ENCODE measurements at places on chromosomes 3 and 15.
A peak's percentile ranks its signal among the peaks of the same experiment; 100 is the strongest.

GRCh38 chr3:37137516-37137915 is 36.9 kb downstream of the LRRFIP2 start:
- DNase-seq, result no peak

DNA sequence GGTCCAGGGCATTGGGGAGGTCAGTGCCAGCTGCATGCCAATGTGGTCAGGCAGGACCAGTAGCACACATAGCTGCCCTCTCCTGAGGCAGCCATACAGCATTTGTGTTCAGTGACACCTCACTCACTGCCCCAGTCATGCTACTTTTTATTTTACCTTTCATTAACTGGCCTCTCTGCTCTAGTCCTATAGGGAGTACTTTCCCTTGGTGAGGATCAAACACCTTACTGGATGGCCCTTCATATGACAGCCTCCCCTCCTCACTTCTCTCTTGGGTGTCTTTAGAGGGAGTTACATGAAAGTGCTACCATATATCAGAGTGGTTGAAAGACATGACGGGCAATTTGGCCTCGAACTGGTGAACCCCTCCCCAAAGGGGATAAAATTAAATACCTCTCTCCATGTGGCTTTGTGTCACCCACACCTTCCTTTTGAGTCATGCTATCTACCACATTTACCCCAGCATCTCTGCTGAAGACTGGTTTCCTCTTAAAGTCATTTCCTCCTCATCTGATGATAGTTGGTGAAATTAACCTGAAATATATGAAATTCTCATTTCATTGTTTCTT is 17.6 kb downstream of the RLBP1 start:
- DNase-seq, result peak; percentile 9

DNA sequence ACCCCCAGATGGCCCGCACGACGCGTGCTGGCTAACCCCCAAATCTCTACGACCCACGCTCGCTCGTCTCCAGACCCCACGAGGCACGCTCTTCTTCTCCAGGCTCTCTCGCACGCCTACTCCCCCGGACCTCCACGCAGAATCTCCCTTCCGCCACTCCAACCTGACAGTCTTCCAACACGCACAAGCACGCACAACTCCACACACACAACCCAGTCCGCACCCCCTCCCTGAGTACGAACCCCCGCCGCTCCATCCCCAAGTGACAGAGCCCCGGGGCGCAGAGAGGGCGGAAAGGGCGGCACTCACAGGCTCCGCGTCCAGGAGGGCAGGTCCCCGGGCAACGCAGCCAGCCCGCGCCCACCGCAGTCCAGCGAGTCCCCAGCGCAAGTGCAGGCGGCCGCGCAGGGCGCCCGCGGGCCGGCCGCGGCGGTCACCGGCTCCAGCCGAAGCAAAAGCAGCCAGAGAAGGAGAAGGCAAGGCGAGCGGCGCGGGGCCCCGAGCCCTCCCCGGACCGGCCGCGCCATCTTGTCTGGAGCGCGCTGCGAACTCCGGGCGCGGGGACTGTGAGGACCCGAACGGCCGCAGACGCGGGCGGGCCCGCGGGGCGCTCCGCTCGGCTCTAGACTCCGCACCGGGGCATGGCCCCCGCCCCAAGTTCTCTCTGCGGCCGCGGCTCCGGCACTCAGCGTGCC is 794 bp downstream of the LRIG1 start:
- DNase-seq, result peak; percentile 52

- peak; percentile 60 for DNase-seq
These were observed 64.5 kb downstream of the ZNF148 start for GRCh38 chr3:125310623-125311081.

- DNase-seq, result no peak
These were observed 44.5 kb upstream of the PDZRN3 start for GRCh38 chr3:73669260-73669659.

- no peak for DNase-seq
These were observed 4.8 kb downstream of the PAQR5 start for GRCh38 chr15:69303337-69304181.

- DNase-seq, result no peak
These were observed 55.8 kb downstream of the SHOX2 start for GRCh38 chr3:158050461-158050860.

DNA sequence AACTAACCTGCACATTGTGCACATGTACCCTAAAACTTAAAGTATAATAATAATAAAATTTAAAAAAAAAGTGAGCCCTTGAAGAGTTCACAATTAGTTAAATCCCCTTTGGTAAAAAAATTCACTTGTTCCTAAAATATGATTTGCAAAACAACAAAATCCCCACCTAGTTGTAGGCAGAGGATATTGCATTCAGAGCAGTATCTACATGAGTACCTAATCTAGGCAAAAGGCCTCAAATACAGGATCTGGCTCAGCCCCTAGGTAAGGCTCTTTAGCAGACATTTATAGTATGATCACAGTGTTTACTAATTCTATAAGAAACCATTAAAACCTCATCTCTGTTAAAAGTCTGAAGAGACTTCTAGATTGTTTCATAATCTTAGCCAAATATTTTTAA is 89.3 kb upstream of the CCDC80 start:
- DNase-seq, result no peak

GRCh38 chr15:62209322-62209721 is 44.2 kb upstream of the C2CD4B start:
- DNase-seq, result no peak

- no peak for DNase-seq
These were observed 12.8 kb downstream of the GABRG3 start for GRCh38 chr15:26983822-26984221.

GRCh38 chr15:69510556-69510955 is 57.9 kb downstream of the RPLP1 start:
- no peak for DNase-seq

DNA sequence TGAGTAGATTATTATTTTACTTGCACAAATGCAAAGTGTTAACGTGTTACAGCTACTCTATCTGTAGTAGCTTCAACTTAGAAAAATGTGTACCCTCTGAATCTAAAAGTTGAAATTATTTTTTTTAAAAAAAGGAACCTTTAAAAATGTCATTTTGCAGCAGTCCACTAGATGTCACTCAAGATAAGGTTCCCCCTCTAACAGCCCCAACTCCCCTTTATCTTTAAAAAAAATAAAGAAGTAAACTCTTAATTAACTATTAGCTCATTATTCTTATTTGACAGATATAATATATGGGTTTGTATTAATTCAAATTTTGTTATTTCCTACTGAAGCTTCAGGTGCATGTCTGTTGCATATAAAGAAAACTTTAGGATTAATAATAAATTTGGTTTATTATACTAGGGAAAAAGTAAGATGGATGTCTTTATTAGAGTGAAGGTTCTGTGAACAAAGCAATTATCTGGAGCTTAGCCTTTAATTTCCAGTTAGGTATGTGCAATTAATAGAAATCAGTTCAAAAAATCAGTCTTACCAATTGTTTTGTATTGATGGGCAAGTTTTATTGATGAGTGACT is 288.5 kb downstream of the VGLL3 start:
- no peak for DNase-seq

GRCh38 chr15:48547286-48547685 is 98.2 kb downstream of the FBN1 start:
- no peak for DNase-seq

- no peak for DNase-seq
These were observed 35.2 kb downstream of the IFT122 start for GRCh38 chr3:129474984-129475804.

DNA sequence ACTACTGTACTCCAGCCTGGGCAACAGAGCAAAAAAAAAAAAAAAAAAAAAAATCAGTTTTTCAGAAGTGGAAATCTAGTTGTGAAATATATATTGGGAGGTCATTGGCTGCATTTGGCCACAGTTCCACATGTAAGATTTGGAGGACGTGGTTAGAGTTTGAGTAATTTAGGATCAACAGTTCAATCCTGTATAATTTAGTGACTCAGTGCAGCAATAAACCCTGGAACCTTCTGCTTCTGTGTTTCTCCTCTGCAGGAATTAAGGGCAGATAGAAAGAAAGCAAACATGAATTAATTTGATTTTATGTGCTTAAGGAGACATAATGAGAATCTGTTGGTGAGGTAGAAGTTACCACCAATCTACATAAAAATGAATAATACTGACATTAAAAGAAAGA is 347.0 kb downstream of the PTPRG start:
- no peak for DNase-seq

GRCh38 chr3:184703657-184704056 is 8.2 kb downstream of the MAGEF1 start:
- no peak for DNase-seq

GRCh38 chr3:182710557-182711157 is 82.6 kb upstream of the ATP11B start:
- DNase-seq, result no peak

GRCh38 chr15:89628806-89629715 is 26.2 kb downstream of the KIF7 start:
- no peak for DNase-seq

DNA sequence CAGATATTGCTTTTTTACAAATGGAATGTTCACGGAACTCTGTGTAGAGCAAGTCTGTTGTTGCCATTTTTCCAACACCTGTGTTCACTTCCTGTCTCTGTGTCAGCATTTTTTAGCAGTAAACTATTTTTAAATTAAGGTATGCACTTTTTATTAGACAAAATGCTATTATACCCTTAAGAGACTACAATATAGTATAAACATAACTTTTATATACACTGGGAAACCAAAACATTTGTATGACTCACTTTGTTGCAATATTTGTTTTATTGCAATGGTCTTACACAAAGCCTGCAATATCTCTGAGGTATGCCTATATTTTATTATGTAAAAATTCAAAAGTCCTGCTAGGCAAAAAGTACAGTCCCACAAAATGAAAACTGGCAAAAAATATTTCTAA is 39.8 kb upstream of the FGF7 start:
- no peak for DNase-seq

- peak; percentile 17 for DNase-seq
These were observed 1.5 kb downstream of the IGF2BP2 start for GRCh38 chr3:185823078-185824044.

Measured in CD4-positive, alpha-beta T cell treated with Interleukin-17A for 4 hours (primary cell).